NCI-H774 (cell line): ENCODE measurements at places on chromosomes 3 and 15.
A peak's percentile ranks its signal among the peaks of the same experiment; 100 is the strongest.

- DNase-seq, result peak; percentile 20
Measured at GRCh38 chr3:136042608-136043221, 77.2 kb downstream of the PPP2R3A start.

GRCh38 chr3:125240496-125240895 lies 27.9 kb upstream of the SLC12A8 start:
- DNase-seq, result no peak

DNA sequence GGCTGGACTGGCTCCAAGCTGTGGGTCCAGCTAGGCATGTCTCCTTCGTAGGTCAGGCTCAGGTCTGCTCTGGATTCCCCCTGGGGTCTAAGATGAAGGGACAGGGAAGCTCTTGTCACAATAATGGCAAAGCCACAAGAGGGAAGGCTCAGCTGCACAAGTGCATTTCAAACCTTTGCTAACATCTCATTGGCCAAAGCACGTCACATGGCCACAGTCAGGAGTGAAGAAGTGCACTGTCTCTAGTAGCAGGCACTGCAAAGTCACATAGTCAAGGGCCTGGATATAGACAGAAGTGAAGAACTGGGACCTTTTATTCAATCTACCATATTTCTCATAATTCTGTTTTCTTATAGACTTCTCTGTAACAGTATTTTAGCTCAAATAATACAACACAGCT lies 20.1 kb downstream of the DLEC1 start:
- no peak for DNase-seq

DNA sequence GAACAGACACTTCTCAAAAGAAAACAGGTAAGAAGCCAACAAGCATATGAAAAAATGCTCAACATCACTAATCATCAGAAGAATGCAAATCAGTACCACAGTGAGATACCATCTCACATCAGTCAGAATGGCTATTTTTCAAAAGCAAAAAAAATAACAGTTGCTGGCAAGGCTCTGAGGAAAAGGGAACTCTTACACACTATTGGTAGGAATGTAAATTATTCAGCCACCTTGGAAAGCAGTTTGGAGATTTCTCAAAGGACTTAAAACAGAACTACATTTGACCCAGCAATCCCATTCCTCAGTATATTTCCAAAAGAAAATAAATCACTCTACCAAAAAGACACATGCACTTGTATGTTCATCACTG lies 95.6 kb downstream of the APBA2 start:
- DNase-seq, result no peak

- DNase-seq, result no peak
Measured at GRCh38 chr3:154152741-154153140, 31.6 kb downstream of the ARHGEF26 start.

GRCh38 chr3:19738846-19739245 lies 195.2 kb downstream of the EFHB start:
- DNase-seq, result no peak

DNA sequence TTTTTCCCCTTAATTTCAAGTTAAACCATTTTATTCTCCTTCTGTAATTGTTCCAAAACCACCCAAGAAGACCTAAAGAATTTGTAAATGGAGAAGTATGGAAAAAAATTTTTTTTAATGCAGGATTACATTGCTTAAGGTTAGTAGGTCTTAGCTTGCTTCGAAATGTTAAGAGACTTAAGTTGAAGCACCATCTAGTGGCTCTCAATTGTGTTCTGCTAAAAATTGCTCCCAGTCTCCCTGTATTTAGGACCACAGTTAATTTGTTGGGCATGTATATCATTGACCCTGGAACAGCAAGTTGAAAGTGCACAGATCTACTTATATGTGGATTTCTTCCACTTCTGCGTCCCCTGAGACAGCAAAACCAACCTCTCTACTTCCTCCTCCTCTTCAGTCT lies 32.4 kb downstream of the CD200R1L start:
- DNase-seq, result no peak

DNA sequence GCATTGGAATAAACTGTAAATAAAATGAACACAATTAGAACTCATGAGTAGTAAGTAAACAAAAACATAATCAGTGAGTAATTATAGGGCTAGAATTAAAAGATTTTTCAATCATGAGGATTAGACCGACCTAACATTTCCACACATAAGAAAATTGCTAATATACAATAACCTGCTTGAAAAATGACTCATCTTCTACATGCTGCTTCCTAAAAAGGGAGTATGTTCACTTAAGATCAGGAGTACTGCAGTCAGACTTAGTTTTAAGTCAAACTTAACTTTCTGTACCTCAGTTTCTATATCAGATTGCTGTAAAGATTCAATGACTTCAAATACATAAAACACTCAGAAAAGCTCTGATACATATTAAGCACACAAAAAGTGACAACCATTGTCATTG lies 22.6 kb upstream of the NEK10 start:
- no peak for DNase-seq

DNA sequence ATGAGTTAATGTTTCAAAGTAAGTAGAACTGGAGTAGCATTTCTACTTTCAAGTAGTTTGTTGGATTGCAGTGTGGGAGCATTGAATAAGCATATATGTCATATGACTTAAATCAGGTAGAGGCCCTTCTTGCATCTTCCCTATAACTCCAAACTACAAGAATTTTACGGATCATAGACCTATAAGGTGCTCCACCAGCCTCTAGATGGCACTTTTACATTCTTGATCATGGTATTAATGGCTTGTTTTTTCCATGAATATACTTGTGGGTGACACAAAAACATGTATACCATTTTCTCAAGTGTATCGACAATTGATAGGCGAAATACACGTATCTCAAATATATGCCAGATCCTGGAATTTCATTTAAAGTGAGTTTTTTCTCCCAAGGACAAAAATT lies 311.1 kb downstream of the ZPLD1 start:
- no peak for DNase-seq

GRCh38 chr3:29346828-29347227 lies 66.0 kb downstream of the RBMS3 start:
- no peak for DNase-seq

DNA sequence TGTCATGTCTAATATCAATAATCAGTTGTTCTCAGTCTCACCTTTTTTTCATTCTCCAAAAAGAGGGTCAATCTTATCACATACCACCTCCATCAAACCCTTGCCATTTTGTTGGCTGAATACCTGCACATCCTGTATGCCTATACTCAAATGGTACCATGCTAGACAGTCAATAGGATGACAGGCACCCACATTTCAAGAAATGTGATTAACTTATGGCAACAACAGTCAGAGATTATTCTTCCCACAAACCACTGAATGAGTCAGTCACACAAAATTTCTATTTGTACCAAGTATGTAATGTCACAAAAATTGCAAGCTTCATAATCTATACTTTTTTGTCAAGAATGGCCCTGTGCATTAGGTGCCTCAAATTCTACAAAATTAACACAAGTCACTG lies 5.1 kb upstream of the SLC27A2 start:
- DNase-seq, result no peak

- DNase-seq, result no peak
Measured at GRCh38 chr3:192010490-192010889, 549.5 kb downstream of the PYDC2 start.

GRCh38 chr3:188914552-188914951 lies 257.2 kb upstream of the TPRG1 start:
- DNase-seq, result no peak

DNA sequence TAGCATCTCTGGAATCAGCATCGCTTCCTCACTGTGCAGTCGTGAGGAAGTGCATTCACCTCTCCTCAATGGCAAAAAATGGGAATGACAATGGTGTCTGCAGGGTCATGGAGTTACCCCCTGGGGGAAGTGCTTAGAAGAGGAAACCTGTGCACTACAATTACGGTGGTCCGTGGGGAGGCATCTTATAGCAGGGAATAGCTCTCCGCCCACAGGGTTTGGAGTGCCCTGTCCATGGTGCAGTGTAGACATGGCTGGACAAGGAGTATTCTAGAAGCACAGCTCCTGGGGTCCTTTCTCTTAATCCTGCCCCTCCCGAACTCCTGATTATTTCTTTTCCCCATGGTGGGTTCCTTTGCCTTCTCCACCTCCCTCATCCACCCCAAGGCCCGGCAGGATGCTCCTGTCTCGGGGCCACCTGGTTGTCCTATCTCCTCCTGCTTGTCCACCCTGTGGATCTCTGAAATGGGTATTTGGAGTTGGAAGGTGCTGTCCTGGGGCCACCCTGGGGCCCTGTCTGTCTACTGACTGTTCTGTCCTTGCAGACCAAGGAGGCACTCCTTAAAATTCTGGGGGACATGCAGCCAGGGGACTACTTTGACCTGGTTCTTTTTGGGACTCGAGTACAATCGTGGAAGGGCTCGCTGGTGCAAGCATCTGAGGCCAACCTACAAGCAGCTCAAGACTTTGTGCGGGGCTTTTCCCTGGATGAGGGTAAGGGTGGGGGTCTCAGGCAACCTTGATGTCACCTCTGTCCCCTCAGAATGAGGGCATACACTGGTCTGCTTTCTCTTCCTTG lies 5.2 kb downstream of the ITIH1 start:
- DNase-seq, result no peak

GRCh38 chr3:70010346-70010745 lies 10.8 kb downstream of the SAMMSON start:
- DNase-seq, result no peak

DNA sequence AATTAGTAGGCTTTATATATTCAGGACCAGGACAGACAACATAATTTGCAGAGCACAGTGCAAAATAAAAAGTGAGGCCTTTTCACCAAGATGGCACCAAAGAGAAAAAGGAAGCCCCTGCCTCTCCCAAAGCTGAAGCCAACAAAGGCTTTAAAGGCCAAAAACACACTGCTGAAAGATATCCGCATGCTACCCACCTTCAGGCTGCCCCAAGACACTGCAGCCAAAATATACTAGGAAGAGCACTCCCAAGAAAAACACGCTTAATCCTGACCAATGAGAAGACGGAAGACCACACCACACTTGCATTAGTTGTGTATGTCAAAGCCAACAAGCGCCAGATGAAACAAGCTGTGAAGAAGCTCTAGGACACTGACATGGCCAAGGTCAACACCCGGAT lies 38.0 kb downstream of the PIK3CB start:
- DNase-seq, result no peak

DNA sequence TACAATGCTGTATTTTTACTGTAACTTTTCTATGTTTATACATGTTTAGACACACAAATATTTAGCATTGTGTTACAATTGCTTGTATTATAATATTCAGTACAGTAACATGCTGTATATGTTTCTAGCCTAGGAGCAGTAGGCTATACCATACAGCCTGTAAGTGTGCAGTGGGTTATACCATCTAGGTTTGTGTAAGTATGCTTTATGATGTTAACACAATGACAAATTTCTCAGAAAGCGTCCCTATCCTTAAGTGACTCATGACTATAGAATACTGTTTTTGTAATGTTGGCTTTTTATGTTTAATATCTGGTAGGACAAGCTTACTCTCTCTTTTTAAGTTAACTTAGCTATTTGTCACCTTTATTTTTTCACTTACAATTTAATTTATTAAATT lies 127.5 kb upstream of the THRB start:
- DNase-seq, result no peak

- no peak for DNase-seq
Measured at GRCh38 chr15:67768313-67768977, 56.9 kb upstream of the SKOR1 start.

- no peak for DNase-seq
Measured at GRCh38 chr3:123275691-123276090, 73.9 kb downstream of the SEC22A start.

GRCh38 chr3:119301662-119302061 lies 7.5 kb downstream of the ARHGAP31 start:
- DNase-seq, result no peak

DNA sequence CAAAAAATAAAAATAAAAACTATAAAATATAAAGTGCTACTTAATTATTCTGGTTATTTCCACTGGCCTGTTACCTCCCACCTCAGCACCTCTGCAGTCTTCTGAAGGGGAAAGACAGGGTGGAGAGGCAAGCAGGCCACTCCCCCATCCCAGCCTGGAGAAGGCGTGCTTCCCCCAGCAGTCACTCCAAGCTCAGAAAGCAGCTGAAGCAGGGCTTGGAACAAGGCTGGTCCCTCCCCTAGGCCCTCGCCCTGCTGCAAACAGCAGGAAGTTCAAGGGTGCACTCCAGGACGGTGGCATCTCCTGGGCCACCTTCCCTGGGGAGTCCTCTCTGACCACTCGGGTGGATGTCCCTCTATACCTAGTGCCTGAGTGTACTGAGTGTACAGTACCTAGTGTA lies 21.4 kb downstream of the CACNA2D2 start:
- DNase-seq, result no peak

DNA sequence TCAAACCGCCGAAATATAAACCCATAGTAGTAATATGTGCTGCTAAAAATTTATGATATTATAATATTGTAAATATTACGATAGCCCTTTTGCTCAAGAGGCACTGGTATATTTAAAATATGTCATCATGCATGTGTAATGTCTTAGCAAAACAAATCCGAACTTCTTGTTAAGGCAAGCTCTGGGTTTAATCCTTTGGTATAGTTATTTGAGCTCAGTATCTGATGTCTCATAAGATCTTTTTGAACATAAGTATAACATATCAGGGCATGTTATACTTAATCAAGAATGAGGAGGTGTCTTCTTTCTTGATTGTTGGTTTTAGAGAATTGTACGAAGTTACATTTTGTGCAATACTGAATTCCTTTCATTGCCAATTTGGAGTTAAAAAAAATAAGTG lies 154.1 kb upstream of the CBLB start:
- no peak for DNase-seq

DNA sequence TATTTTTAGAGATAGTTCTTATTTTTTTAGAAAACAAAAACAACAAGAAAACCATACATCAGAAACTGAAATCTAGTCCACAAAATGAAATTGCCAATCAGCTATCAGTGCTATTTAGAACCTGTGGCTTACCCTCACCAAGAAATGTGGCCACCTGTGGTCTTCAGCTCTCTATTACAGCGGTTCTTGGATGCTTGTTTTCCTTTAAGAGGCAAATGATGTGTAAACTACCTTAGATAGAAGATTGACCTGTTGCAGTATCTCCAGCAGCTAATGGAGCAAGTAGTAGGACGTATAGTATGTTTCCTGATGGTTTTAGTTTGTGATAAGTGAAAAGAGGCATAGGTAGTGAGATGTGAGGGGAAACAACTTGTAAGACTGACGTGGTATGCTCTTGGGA lies 21.2 kb downstream of the TFG start:
- no peak for DNase-seq

- no peak for DNase-seq
Measured at GRCh38 chr3:44128057-44128775, 113.5 kb upstream of the TOPAZ1 start.

DNA sequence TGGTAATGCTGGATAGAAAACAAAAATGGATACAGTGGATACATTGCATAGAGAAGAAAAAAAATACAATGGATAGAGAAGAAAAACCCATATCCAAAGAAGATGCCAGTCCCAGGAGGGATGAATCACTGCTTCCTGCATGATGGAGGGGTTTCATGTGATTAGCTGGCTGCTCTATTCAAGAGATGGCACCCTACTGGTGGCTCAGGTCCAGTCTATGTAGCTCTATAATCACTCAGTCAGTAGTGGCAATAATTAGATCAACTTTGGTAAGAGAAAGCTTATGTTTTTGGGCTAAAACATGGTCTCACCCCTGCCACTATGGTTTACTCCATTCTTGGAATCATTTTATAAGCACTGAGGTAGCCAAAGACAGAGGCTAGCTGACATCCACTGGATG lies 33.7 kb upstream of the NOX5 start:
- DNase-seq, result no peak

GRCh38 chr3:131883086-131883485 lies 151.7 kb downstream of the CPNE4 start:
- no peak for DNase-seq

GRCh38 chr3:31592764-31593163 lies 60.0 kb downstream of the STT3B start:
- DNase-seq, result no peak
